ENCODE measurements at places on chromosomes 13 and 19.

DNA sequence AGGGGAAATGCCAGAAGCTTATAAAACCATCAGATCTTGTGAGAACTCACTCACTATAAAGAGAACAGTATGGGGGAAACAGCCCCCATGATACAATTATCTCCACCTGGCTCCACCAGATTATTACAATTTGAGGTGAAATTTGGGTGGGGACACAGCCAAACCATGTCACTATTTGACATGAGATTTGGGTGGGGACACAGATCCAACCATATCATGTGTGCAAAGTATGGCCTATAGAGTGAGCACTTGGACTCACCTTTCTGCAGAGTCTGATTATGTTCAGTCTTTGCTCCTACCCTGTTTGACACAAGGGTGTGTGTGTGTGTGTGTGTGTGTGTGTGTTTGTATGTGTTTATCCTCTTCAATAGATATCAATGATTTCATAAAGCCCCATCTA is 287.5 kb downstream of the ZNF536 start:
- DNase-seq, result no peak

- no peak for DNase-seq
Measured at GRCh38 chr19:28960986-28961705, 251.8 kb downstream of the UQCRFS1 start.

DNA sequence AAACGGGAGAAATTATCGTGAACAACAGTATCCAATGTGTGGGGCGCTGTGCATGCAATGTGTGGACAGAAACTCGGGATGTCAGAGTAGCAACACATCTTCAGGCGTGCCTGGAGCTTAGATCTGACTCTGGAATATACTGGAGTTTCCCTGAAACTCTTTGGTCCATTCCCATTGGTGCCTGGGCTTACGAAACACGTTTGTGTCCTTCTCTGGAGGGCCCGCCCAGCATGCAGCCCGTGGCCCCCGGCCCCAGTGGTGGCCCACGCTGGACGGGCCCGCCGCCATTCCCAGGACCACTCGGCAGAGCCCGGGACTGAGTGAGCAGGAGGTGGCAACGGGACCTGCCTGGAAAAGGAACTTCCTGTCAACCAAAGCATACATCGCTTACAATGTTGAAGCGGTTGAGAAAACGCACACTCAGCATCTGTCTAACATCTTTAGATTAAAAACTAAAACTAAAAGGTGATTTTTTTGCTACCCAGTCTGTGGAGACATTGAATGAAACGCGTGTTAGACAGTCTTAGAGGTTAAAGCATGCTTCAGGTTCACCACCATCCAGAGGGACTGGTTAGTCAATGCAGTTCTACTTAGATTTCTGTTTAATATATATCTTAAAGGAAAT is 19.3 kb upstream of the TIMM44 start:
- DNase-seq, result no peak

- no peak for DNase-seq
Measured at GRCh38 chr19:40486017-40486416, 19.2 kb downstream of the SPTBN4 start.

- DNase-seq, result no peak
Measured at GRCh38 chr13:81714513-81714912, 1373.6 kb upstream of the SPRY2 start.

DNA sequence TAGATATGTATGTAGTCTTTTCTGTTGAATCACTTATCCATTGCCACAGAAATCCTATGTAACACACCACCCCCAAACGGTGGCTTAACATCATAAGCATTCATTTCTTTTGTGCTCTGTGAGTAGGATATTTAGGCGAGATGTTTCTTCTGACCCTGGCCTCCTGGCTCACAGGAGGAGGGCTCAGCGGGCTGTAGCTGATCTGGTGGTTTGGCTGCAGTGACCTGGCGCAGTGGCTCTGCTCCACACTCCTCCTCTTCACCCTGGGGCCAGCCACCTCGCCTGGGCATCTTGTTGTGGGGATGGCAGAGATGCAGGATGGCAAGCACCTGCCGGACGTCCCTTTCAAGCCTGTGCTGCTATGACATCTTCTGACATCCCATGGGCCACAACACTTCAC is 147.1 kb upstream of the IRS2 start:
- no peak for DNase-seq

GRCh38 chr19:16324384-16325160 is at the start of gene KLF2:
TSS of gene KLF2 (plus strand) at chr19:16324826. CDS start at chr19:16324924, 98 bp downstream.
- peak; percentile 89 for DNase-seq

- no peak for DNase-seq
Measured at GRCh38 chr13:80082396-80083080, 258.4 kb downstream of the SPRY2 start.

- DNase-seq, result no peak
Measured at GRCh38 chr13:48403151-48403631, 9.7 kb downstream of the LPAR6 start.

GRCh38 chr13:101429733-101430132 is 13.4 kb upstream of the NALCN start:
- DNase-seq, result no peak

DNA sequence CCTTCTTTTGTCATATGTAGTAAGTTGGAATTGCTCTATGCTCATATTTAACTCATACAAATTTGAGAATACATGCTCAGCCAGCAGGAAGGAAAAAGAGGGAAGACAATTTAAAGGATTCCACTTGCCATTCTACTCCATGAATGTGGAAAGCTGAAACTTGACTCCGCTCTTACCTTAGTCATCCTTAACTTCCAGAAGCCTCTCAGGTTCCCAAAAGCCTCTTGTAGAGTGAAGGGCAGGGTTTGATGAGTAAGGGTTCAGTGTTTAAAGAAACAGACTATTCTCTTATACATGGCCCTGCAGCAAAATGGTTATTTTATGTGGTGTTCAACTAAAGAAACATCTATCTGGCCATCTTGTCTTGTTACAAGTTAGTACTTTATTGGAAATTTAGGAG is 27.1 kb downstream of the FAM124A start:
- DNase-seq, result no peak

- no peak for DNase-seq
Measured at GRCh38 chr13:41696163-41697003, 239.0 kb downstream of the RGCC start.

GRCh38 chr13:113542751-113543424 is 41.7 kb upstream of the TFDP1 start:
- no peak for DNase-seq

GRCh38 chr19:28386470-28386869 is 826.5 kb downstream of the UQCRFS1 start:
- no peak for DNase-seq

DNA sequence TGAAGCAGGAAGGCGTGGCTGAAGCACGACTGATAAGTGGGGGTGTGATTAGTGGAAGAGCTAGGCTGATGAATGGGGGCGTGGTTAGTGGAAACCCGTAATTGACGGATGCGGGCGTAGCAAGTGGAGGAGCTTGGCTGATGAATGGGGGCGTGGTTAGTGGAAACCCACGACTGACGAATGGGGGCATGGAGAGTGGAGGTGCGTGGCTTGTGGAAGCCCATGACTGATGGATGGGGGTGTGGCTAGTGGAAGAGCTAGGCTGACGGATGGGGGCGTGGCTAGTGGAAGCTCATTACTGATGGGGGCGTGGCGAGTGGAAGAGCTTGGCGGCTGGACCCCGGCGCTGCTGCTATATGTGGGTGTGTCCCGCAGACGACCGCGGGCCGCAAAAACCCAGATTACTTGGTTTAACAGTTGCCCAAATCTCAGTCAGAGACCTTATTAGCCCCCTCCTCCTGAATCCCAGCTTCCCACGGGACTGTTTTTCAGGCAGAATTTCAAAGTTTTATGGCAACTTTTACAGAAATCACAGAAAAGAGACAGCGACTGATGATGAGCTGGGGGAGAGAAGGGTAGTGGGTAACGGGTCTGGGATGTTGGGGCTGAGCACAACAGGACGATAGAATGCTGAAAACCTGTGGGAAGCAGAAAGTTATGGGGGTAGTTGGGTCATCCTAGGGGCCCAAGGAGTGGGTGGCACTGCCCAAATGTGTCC is 9.0 kb upstream of the MEIS3 start:
- DNase-seq, result peak; percentile 52

DNA sequence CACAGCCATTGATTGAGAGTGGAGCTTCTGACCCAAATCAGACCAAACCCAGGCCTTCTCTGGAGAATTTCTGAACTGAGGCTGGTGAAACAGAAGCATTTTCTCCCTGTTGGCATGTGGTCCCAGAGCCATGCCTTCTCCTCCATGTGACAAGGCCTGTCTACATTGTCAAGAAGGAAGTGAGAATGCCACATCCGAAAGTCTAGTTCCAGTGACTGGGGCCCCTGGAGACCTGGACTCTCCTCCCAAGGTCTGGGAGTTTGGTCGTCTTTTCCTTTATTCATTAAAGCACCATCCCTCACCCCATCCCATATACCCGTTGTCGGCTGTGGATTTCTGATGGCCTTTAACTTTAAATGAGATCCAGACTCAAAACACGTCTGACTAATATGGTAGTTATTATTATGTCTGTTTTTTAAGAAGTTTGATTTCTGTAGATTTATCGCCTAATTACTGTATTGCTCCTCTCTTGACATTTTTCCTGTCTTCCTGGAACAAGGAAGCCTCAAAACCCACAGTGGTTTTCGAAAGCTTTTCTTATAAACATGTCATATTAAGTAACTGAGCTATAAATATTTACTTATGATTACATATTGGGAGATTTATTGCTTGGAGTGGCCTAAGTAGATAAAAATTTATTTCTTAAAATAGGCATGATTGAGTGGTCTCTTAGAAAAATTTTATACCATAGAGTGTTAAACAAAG is 128.3 kb upstream of the FRY start:
- no peak for DNase-seq

GRCh38 chr19:45442408-45442777 is 18.7 kb upstream of the ERCC1 start:
- DNase-seq, result no peak

- DNase-seq, result no peak
Measured at GRCh38 chr13:95180513-95181245, 120.6 kb downstream of the ABCC4 start.

GRCh38 chr19:2150794-2151338 is 500 bp downstream of the AP3D1 start:
- no peak for DNase-seq

GRCh38 chr13:34086281-34086680 is 268.3 kb downstream of the RFC3 start:
- no peak for DNase-seq

DNA sequence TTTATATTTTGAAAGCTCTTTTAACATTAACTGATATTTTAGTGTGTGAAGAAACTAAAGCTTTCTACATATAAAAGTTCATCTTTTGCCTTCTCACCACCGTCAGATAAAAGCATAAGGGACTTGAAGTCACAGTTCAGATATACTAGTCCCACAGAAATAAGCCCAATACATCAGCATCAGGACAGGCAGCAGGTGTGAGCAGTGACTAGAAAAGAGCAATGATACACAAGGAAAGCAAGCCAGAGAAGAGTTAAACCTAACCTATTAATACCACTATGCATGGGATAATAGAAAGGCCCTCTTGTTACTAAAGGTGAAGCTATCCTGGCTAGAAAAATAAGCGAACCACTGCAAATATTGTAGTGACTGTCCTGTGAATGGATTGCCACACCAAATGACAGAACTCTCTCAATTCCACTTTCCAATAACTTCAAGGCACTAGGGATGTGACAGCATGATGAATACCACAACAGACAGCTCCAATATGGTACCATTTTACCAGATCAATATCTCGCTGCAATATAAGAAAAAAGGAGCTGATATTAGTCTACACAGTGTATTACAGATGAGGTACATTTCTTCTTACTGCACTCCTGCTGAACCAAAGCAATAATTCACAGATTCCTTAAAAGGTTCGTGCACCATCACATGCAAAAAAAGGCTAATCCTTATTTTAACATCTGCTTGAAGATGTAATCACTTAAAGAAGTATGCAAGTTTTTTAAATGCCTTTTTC is 114.1 kb downstream of the DACH1 start:
- DNase-seq, result no peak

GRCh38 chr19:4972509-4973230 is 3.8 kb downstream of the KDM4B start:
- no peak for DNase-seq

Measured in stimulated activated CD8-positive, alpha-beta memory T cell treated with anti-CD3 and anti-CD28 coated beads, Interleukin-15, amount 100 ng/mL, for 1 hour (primary cell).